ENCODE measurements at places on chromosomes 6 and 20.

DNA sequence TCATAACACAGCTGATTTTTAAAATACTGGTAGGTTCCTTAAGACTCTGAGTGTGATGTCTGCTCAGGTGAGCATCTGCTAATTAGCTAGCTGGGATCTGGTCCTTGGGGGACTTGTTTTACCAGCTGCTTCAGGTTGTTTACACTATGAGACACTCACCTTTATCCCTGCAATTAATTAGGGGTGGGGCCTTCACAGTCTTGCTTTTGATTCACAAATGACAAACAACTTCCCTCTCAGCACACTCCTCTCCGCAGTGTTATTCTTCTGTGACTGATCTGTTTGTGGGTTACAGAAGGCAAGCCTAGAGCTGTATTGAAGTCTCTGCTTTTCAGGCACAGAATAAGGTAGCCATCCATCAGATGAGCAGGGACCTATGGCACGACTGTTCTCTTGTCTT lies 62.0 kb upstream of the CD83 start:
- DNase-seq: no peak

DNA sequence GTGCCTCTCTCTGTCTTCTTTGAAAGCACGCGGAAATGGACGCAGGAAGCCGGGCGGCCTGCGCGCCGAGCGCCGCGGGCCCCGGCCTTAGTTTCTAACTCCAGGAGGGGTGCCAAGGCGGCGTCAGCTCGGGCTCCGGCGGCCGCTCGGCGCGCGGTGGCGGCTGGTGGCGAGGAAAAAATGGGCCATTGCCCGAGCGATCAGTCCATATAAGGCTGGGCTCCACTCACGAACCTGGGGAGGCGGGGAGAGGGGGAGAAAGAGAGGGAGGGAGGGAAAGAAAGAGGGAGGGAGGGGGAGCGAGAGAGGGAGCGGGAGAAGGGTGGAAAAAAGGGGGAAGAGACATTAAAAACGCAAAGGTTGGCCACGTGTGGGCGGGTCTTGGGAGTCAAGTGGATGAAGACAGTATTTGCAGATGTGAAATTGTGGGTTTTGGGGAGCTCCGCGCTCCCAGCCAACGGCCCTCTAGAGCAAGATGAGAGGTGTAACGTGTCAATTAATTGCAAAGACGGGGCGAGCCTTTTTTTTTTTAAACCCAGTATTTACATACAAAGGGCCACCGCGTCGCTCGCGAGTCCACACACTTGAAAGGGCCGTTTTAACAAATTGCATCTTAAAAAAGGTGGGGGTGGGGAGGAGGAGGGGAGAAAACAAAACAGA lies at the start of gene NKX2-2:
Gene NKX2-2, minus strand, starts transcription at position 184 of the 660 bp plus-strand sequence. CDS start 395 bp downstream, outside the sequence.
- DNase-seq: no peak

DNA sequence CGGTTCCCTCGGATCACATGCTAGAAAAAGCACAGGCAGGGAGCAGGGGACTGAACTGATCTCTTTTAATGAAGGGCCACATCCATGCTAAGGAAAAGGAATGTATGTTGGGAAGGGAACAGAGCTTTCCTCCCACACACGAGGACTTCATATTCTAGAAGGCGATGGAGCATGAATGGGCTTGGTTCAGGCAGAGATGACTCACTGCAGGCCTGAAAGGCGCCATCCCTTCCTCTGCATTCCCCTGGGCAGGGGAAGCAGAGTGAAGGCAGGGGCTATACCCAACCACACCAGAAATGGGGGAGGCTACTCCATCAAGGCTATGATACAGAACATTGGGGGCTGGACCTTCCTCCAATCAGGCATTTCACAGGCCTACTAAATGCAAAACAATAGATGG lies 30.6 kb downstream of the ELMO2 start:
- DNase-seq: peak; percentile 13

- no peak for DNase-seq
Observed at GRCh38 chr6:131654326-131654725, 17.2 kb downstream of the ENPP3 start.

DNA sequence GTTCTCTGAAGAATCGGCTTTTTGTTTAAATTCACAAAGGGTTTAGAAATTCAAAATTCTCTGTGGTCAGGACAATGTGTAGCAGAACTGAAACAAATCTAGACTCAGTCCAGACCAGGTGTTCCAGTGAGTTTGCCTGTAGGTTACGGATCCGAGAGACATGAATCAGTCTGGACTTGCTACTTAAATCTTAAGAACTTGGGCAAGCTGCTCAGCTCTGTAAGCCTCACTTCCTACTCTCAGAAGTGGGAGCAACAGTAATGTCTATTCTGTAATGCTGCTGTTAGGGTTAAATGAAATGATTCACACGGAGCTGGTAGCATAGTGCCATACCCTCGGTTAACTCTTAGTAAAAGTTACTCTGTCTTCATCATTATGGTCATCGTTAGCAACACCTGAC lies 37.7 kb downstream of the HECA start:
- DNase-seq: no peak

- no peak for DNase-seq
Observed at GRCh38 chr6:89944826-89945407, 50.6 kb downstream of the GJA10 start.

GRCh38 chr6:165186041-165186440 lies 123.4 kb downstream of the C6orf118 start:
- DNase-seq: peak; percentile 9

DNA sequence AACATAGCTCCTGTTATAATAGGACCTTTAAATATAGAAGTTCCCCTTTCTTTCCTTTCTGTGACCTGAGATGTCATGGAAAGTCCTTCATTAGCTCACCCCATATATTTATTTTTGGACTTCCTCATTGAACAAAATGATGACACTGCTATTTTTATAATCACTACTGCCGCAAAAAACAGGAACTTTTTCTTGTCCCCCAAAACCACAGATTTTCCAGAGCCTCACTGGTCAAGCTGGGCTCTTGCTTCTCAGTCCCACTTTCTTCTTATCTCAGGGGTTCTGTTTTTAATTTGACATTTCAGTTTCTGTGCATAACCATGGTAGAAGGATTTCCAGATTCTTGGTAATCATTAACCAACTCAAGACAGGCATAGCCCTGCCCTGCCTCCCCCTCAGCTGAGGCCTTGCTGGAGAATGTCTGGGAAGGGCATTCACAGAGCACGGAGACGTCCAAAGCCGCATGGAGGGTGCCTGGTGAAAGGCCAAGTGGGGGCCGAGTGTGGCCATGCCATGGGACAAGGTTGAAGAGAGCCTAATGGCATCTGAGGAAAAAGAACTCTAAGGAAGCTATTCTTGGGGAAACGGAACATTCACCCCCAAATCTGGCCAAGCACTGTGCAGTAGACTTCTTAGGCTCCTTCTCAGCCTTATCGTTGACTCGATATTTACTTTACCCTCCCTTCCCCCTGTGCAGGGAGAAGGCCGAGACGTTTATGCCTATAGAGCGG lies 73.7 kb downstream of the EDN1 start:
- no peak for DNase-seq

DNA sequence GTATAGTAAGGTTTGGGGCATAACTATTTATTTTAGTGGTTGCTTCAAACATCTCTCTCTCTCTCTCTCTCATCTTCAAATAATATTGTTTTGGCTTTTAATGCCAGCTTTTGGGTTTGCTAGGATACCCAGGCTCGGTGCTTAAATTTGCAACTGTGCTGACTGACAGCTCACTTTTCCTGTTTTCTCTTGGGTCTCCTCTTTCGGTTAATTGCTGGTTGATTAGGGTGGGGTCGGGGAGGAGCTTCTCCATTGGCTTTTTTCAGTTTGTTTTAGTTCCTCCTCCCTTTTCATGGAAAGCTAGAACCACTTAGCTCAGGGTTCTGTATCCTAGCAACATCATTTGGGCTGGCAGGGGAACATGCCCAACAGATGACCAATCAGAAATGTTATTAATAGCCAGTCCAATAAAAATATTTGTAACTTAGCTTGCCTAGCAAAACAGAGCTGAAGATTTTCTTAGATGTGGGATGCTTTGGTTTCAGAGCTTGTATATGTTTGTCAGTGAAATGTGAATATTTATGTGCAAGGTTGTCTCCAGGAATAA lies 11.3 kb downstream of the TFAP2B start:
- DNase-seq: no peak

- DNase-seq: peak; percentile 71
Observed at GRCh38 chr20:4488407-4489339, 233.0 kb upstream of the PRND start.

GRCh38 chr6:47203266-47203937 lies 106.3 kb downstream of the TNFRSF21 start:
- no peak for DNase-seq

- no peak for DNase-seq
Observed at GRCh38 chr6:144606083-144606482, 320.9 kb downstream of the UTRN start.

DNA sequence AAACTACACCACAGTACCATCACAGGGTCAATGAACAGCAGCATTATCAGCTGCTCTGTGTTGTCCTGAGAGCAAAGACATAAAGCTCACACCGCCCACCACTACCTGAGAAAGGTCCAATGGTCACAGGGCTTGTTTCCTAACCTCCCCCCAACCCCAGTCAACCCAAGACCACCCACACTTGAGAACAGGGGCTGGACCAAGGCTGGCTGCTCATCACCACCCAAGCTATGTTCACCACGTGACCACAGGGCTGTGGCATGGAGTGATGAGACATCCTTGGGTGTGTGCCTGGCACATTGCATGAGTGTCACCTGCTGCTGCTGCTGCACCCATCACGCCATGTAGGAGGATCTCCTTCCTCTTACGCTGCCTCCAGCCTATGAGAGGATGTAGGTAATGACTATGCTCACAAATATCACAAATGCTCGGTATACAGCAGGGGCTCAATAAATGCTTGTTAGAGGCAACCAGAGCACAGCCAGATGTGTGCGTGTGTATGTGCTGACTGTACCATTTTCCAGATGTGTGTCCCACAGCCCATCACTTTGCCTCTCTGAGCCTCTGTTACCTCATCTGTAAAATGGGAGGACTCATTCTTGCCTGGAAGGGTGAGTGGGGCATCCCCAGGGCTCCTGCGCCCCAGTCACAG lies 23.3 kb upstream of the SIRPA start:
- no peak for DNase-seq

DNA sequence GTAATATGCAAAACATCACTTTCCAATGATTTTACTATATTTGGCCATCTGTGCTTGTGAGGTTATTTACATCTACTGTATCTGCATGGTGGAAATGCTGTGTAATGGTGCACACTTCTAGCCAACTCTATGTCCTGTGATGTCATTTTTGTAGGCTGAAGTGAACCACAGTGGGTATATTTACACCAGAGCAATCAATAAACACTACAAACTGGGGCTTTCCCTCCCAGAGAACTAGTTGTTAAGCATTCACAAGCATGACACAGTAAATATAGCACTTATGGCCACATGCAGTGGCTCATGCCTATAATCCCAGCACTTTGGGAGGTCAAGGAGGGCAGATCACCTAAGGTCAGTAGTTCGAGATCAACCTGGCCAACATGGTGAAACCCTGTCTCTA lies 4.9 kb downstream of the SLC22A2 start:
- DNase-seq: no peak

- peak; percentile 90 for DNase-seq
Observed at GRCh38 chr6:27795697-27796494, 116.3 kb downstream of the OR2B2 start.

DNA sequence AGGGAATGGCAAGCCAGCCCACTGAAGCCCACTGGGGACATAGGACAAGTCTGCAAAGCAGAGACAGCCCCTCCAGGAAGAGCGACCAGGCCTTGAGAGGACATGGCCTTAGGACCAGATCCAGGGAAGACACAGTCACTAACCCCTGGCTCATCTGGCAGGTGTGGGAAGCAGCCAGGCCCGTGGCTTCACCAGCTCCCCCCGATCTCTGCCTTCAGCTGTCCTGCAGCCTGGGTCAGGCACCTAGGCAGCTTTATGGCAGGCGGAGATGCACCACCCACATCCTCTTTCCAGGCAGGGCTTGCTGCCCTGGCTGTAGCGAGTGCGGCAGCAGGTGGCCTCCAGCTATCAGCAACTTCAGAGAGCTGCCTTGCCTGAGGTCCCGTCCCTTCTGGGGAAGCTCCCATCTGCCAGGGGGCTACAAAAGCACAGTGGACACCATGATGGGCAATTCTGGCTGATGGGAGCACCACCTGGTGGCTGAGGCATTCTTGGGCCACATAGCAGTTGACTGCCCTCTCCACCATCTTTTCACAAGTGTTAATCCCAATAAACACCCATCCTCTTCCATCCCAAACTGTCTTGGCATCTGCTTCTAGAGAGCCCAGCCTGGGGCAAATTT lies 85.8 kb downstream of the DZANK1 start:
- DNase-seq: no peak

DNA sequence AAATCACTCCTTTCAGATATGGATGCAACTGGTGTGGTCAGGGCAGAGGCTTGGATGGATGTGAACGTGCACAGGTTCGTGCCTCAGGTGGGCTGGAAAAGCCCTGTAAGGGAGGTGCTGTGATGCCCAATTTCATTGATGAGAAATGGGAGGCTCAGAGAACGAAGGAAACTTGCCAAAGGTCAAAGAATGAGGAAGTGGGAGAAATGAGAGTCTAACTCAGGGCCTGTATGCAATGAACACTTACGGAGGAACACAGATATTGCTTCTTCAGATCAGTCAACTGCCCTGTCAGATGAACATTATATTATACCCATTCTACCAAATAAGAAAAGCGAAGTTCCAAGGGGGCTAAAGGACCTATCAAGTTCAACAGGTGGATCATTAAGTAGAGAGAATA lies 134.7 kb downstream of the RCAN2 start:
- no peak for DNase-seq

GRCh38 chr20:18981962-18982539 lies 168.5 kb downstream of the SCP2D1 start:
- no peak for DNase-seq

GRCh38 chr6:169186496-169187169 lies 67.0 kb downstream of the THBS2 start:
- no peak for DNase-seq

- peak; percentile 90 for DNase-seq
Observed at GRCh38 chr6:30646450-30647241, at the start of gene C6orf136. TSS of gene C6orf136 (plus strand) at chr6:30647133. CDS start at chr6:30647232, 99 bp downstream.

- DNase-seq: peak; percentile 28
Observed at GRCh38 chr20:39112178-39112743, 150.1 kb downstream of the DHX35 start.

- no peak for DNase-seq
Observed at GRCh38 chr6:118661831-118662230, 10.4 kb upstream of the CEP85L start.

DNA sequence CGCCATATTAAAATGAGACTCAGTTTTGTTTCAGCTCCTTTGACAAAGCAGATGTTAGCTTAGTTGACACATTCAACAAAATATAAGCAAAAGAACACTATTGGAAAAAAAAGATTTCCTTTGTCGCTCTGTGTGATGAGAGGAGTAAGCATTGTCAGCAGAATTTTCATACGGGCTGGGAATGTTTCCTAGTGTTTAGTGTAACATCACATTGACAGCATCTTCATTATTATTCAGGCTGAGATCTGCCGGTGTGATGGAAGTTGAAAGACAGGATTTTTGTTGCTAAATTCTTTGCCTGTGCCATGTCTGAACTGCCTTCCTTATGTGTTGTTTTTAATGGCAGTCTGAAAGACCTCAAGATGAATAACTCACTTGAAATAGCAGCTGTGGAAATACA lies 49.1 kb downstream of the GRM1 start:
- DNase-seq: no peak

DNA sequence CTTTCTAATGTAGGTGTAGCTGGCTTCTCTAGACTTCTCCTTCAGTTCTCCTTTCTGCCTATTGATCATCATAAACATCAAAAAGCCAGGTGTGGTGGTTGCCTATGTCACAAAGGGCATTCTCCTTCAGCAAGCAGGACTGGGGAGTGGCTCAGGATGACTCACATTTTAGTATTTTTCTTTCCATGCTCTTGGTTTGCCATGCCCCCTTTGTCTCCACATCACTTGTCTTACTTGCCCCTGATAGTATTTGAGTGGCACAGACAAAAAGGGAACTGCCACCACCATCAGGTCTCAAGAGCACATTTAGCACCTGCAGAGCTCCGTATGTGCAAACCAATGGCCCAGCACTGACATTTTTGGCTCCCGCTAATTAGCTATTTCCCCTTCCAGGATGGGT lies 698.8 kb downstream of the DHX35 start:
- DNase-seq: no peak
